ENCODE measurements at places on chromosomes 16 and 17. TPM values are rescaled to one million over a fixed set of nuclear protein-coding genes. Genes with fewer than 3 reads are reported as not detected.

The ZFP3 gene
- 0.39 TPM for total RNA-seq

The KAT8 gene
- total RNA-seq, result 31.0 TPM

The ITFG1 gene
- total RNA-seq, result 124 TPM

The TBC1D3E gene
- not detected for total RNA-seq

The APRT gene
- 184 TPM for total RNA-seq

The CA5A gene
- not detected for total RNA-seq

The TMIGD1 gene
- total RNA-seq, result not detected

The KCNH6 gene
- total RNA-seq, result not detected

The RNF222 gene
- not detected for total RNA-seq

The P2RX1 gene
- not detected for total RNA-seq

The ERN2 gene
- total RNA-seq, result not detected

The LYRM9 gene
- 2.5 TPM for total RNA-seq

The MT1M gene
- total RNA-seq, result 4.5 TPM

The CLEC10A gene
- not detected for total RNA-seq

The CD300H gene
- total RNA-seq, result not detected

The CCDC154 gene
- not detected for total RNA-seq

The GJC1 gene
- total RNA-seq, result 19.3 TPM

The SSTR5 gene
- total RNA-seq, result not detected

The WFIKKN1 gene
- total RNA-seq, result 0.10 TPM

The TMEM204 gene
- total RNA-seq, result not detected

The MMP28 gene
- not detected for total RNA-seq

The CCL11 gene
- not detected for total RNA-seq

The CDH5 gene
- not detected for total RNA-seq

The TPSB2 gene
- not detected for total RNA-seq

- no peak for DNase-seq
Observed at GRCh38 chr17:7739746-7740145, 22.2 kb downstream of the DNAH2 start.

DNA sequence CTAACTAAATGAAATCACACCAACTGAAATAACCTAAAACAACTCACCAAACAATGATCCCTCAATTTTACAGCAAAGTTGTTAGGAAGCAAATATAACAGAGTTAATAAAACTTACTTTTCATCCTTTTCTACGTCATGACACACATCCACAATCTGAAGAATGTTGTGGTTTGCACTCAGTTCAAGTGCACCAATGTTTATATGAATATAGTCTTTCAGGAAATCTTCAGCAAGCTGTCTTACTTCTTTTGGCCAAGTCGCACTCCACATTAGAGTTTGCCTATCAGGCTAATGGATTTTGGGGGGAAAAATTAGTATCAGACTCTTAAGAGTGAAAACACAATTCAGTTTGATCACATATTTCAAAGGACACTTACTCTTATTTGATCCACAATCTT lies 3.3 kb downstream of the DDX5 start:
- DNase-seq, result no peak

GRCh38 chr16:1208239-1208830 lies 16.7 kb downstream of the TPSG1 start:
- no peak for DNase-seq

DNA sequence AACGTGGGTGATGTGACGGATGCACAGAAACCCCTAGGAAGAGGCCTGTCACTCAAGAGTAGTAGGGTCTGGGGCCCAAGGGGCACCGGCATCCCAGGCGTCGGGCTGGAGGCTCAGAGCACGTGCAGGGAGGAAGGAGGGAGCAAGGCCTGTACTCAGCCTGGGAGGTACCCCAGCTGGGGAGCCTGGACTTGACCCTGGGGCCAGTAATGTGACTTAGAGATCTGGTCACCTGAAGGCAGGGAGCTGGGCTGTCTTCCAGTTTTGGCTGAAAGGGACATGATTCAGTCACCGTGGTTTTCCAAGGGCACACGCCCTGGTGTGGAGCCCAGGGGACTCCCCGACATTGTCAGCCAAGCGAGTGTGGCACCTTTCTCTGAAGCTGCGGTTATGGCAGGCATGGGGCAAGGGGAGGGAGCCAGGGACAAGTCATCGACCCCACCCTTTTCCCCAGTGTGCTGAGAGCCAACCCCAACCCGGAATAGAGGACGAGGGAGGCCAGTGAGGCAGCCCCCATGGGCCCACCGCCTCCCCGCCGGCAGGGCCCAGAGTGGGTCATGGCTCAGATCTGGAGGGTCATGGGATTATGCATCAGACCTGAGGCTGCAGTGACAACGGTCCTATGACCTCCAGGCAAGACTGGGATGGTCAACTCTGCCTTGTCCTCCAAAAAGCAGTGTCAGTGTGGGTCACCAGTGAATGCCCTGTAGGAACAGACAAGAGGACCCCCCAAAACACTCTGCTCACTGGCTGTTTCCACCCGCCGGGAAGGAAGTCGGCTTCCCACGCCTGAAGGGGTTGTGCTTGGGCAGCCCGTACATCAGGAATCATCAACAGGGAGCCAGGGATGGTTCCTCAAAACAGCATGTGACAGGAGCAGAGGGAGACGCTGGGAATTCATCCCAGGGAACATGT lies 41.9 kb downstream of the MEAK7 start:
- peak; percentile 33 for DNase-seq

- no peak for DNase-seq
Observed at GRCh38 chr17:3959295-3959899, 4.8 kb downstream of the ATP2A3 start.

DNA sequence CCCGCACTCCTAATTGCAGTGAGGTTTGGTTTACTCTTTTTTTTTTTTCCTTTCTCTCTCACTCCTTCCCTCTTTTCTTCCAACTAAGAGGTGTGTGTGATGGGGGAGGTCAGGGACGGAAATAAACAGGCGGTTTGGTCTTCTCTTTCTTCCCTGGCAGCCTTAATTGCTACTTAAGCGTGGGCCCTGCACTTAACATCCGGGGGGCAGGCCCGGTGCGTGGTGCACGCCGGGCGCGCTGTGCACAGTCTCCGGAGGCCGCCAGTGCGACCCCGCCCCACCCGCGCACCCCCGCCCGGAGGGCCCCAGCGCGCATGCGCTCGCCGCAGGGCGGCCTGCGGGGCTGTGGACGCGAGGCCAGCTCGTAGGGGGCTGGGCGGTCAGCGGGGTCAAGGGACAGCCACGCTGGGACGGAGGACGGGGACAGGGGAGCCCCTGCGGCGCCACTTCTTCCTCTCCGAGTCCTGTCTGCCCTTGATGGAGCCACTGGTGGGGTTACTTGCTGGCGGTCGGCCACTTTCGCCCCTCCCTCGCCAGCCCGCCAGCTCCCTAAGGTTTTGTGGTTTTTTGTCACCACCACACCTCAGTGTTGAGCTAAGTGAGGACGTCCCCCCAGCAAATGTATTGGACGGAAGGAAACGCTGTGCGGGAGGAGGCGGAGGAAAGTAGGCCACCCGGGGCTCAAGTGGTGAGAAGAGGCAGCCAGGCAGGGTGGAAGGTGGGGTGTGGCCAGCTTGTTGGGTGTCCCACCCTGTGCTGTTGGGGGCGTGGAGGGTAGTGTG lies 120.9 kb downstream of the MRM1 start:
- DNase-seq, result peak; percentile 32

DNA sequence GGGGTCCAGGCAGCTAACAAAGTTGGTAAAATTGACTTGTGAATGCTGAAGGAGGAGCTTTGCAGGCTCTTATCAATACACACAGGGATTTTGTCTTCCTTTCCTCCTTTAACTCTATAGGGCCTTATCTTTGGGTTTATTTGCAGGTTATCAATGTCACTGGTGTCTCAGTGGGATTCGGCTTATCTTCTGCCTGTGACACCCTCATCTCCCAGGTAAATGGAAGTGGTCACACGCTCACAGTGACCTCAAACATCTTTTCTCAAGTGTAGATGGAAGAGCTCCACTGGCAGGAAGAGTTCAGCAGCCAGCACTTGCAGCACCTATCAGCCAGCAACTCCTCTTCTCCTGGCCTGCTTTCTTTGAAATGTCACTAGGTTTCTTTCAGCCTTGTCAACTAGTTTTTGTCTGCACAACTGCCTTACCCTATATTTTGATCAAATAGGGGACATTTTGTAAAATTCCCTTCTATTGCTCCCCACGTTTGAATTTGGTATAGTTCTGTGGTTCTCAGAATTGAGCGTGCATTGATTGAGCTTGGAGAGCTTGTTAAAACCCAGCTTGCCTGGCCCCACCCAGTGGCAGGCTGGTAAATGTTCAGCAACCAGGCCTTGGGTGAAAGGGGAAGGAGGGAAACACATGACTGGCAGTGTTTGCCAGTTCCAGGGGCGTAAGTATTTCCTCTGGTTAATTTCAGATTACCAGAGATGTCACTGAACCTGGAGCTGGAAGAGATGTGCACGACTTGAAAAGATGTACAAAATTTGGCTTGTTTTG lies 12.8 kb downstream of the SLC47A1 start:
- DNase-seq, result no peak

DNA sequence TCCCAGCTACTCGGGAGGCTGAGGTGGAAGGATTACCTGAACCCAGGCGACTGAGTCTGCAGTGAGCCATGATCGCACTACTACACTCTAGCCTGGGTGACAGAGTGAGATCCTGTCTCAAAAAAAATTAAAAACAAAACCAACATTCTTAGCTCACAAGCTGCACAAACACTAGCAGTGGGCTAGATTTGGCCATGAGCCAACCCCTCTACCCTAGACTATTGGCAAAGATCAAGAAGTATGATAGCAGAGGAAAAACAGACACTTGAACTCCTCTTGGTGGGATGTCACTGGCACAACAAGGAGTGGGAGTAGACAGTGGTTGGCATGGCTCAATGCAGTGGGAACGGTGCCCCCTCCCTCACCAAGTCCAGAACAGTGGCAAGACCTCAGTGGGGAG lies 19.6 kb upstream of the RIPOR1 start:
- no peak for DNase-seq

- DNase-seq, result no peak
Observed at GRCh38 chr16:86577314-86577971, 906 bp upstream of the FOXL1 start.

GRCh38 chr17:18976201-18976600 lies 24.2 kb downstream of the SLC5A10 start:
- no peak for DNase-seq

DNA sequence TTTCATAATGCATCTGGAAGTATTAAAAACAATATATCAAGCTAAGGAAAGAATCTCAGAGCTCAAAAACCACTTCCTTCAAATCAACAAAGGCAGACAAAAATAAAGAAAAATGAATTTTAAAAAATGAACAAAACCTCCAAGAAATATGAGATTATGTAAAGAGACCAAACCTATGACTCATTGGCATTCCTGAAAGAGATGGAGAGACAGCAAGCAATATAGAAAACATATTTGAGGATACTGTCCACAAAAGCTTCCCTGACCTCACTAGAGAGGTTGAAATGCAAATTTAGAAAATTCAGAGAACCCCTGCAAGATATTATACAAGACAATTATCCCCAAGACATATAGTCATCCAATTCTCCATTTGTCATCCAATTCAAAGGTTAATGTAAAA lies 311.3 kb upstream of the SOX9 start:
- DNase-seq, result no peak

- no peak for DNase-seq
Observed at GRCh38 chr16:66367968-66368891, 1.7 kb downstream of the CDH5 start.

- no peak for DNase-seq
Observed at GRCh38 chr16:31488468-31489297, 5.8 kb downstream of the SLC5A2 start.

- no peak for DNase-seq
Observed at GRCh38 chr17:28874750-28875149, 19.9 kb downstream of the ERAL1 start.

DNA sequence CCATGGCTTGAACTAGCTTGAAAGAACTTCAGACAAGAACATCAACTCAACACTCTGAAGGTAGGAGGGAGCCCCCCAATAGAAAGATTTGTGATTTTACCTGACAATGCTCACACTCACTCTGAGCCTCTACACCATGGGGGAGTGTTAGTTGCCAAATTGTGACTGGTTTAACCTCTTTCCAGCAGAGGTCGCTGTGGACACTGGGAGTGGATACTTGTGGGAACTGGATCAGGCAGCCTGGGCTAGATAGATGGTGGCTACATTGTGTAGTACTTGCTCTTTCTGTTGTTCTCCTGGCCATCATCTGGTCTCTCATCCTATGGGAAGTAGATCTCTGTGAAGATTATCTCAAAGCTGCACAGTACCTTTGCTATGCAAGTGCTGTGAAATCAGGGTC lies 2.9 kb downstream of the SMPD3 start:
- DNase-seq, result peak; percentile 40

GRCh38 chr16:56409195-56409594 lies 16.1 kb downstream of the AMFR start:
- peak; percentile 10 for DNase-seq

DNA sequence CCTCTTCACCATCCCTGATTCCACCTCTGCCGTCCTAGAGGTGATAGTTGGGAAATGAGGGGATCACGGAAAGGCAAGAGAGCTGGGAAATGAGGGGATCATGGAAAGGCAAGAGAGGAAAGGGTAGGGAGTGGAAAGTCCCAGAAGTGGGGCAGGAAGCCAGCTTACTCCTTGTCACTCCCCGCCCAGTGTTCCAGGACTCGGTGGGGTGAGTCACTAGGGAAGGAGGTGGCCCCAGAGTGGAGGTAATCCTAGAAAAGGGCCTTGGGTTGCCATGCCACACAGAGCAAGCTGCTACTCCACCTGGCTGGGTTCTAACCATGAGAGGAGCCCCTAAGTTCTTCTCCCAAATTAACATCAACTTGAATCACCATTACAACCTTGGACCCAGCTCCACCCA lies 14.8 kb downstream of the ALOXE3 start:
- peak; percentile 19 for DNase-seq

- no peak for DNase-seq
Observed at GRCh38 chr16:4313563-4314531, 2.0 kb upstream of the GLIS2 start.

DNA sequence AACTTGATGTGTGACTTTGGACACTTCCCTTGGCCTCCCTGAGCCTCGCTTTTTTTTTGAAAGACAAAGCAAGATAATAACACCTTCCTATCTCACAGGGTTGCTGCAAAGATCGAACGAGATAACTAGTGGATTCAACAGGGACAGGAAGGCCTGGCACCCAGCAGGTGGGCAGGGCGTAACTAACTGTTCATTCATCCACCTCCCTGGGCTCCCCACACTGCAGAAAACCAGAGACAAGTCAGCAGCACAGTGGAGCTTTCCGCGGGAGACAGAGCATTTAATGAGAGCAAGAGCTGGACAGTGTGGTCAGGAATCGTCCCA lies 28.7 kb downstream of the SLC13A5 start:
- DNase-seq, result no peak

- no peak for DNase-seq
Observed at GRCh38 chr17:46994993-46995392, 15.9 kb upstream of the RPRML start.

DNA sequence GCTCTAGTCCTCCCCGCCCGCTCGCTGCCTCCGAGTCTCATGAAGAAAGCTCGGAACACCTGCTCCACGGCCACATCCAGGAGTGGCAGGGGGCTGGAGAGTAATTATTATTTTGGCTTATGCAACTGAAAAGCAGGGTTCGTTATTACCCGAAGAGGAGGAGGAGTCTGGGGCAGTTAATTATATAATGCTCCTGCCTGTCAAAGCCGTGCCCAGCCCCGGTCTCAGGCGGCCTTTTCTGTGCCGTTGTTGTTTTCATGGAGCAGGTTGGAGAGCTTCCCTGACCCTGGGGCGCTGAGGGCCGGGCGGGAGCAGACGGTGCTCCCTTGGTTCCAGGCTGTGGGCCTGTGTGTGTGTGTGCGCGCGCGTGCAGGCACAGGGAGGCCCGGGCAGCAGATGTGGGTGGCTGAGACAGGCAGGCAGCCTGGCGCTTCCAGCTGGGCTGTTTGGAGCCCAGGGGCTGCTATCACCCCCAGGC lies 2.4 kb downstream of the JPH3 start:
- DNase-seq, result no peak

GRCh38 chr16:345772-346171 lies 6.8 kb downstream of the AXIN1 start:
- DNase-seq, result no peak

Measured in RPMI7951 (cell line).